ENCODE measurements at places on chromosomes 7 and 10. TPM values are rescaled to one million over a fixed set of nuclear protein-coding genes. Genes with fewer than 3 reads are reported as not detected.

The ADAM12 gene
- total RNA-seq, result not detected

The PNLIP gene
- total RNA-seq, result not detected

The CAMK2B gene
- 7.6 TPM for total RNA-seq

The FAM25G gene
- not detected for total RNA-seq

The SUN3 gene
- not detected for total RNA-seq

The ZWINT gene
- total RNA-seq, result 5.5 TPM

The C10orf95 gene
- total RNA-seq, result not detected

The SPAM1 gene
- not detected for total RNA-seq
